ENCODE measurements at places on chromosomes 1 and 21.

- no peak for DNase-seq
These were observed 10.1 kb downstream of the SFT2D2 start for GRCh38 chr1:168235937-168236336.

DNA sequence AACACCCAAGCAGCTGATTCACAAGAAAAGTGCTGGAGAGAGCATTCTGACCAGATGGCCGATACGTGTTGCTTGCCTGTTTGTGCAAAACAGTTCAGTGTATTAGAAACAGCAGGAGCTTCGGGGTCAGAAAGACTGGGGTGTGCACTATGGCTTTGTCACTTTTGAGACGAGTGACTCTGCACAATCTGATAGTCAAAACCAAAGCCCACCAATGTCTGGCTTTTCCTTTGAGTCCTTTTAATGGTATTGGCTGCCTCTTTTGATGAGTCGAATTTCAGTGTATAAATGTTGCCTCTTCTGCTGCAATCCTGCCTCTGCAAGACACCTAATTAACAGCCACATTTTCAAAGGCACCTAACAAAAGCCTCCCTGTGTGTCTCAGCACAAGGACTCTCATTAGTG is 444.6 kb downstream of the AJAP1 start:
- DNase-seq: peak; percentile 52

DNA sequence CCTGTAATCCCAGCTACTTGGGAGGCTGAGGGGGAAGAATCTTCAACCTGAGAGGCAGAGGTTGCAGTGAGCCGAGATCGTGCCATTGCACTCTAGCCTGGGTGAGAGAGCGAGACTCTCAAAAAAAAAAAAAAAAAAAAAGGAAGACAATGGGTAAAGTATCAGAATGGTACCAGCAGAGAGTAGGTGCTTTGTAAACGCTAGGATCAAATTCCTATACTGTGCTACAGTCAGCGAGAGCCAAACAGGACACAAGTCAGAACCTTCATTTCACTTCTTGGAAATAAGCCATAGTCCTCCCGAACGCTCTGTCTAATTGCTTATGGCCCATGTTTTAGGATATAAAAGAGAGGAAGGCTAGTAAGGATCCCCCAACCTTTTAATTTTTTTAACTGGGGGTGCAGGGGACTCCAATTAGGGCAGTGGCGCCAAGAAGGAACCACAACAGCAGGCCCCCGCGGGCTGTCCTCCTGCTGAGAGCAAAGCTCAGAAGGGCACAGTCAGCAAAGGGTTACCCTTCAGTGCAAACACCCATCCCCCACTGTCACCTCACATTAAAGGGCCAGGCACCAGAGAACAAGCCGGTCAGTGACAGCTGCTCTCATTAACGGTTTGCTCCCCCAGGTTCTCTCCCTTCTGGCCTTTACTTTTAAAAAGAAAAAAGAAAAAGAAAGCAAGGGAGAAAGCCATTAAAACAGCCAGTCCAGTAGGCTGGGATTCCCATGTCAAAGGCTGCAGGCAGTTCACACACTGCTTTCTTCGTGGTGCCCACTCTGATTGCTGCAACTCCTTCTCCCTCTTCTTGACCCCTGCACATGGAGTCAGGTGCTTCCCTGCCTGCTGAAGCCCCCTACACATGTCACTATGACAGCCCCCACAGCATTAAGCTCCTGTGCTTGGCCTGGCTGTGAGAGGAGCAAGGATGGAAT is 69.4 kb downstream of the PLPP3 start:
- no peak for DNase-seq

DNA sequence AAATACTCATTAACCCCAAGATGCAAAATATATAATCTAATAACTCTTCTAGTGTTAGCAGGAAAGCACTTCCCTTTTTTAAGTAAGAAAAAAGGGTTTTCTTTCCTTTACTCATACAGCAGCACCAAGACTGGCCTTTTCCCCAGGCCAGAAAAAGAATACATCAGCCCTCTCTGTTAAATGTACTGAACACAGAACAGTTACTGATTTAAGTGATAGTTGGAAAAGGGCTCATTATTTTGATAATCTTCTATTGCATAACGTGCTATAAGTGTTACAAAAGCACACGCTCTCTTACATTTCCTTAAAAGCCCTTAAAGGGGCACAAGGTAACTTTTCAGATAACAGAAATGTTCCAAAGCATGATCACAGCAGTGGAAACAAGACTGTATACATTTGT is 142.9 kb downstream of the TIAM1 start:
- DNase-seq: no peak

- peak; percentile 72 for DNase-seq
These were observed at the start of gene FHL3 for GRCh38 chr1:38005195-38006007. Gene FHL3, minus strand, starts transcription at chr1:38005514. Its CDS starts 6,102 bp downstream, at chr1:37999412.

GRCh38 chr1:904310-904950 is 19.3 kb upstream of the SAMD11 start:
- peak; percentile 76 for DNase-seq

- no peak for DNase-seq
These were observed 43.2 kb upstream of the ACTRT2 start for GRCh38 chr1:2977886-2978611.

GRCh38 chr1:2847086-2847985 is 45.8 kb upstream of the TTC34 start:
- DNase-seq: no peak

- no peak for DNase-seq
These were observed 432.7 kb downstream of the SMYD3 start for GRCh38 chr1:246074421-246074820.

DNA sequence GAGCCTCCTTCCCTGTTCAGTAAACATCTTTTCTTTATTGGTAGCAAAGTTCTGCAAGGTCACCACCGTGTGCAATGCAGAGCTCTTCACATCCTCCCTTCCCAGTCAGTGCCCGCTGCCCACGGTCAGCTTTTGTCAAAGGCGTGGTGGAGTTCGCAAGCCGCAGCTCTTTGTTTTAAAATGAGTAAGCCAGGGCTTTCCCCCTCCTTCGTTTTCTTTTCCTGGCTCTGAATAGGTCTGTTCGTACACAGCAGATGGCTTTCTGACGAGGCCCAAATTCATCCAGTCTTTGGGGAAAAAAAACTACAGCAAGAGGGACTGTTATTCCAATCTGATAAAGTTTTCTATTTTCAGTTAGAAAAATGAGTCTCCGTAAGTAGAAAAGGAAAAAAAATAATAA is 153.2 kb downstream of the LRIG2 start:
- DNase-seq: no peak

- DNase-seq: no peak
These were observed 182.9 kb upstream of the NFIA start for GRCh38 chr1:60899464-60899863.

DNA sequence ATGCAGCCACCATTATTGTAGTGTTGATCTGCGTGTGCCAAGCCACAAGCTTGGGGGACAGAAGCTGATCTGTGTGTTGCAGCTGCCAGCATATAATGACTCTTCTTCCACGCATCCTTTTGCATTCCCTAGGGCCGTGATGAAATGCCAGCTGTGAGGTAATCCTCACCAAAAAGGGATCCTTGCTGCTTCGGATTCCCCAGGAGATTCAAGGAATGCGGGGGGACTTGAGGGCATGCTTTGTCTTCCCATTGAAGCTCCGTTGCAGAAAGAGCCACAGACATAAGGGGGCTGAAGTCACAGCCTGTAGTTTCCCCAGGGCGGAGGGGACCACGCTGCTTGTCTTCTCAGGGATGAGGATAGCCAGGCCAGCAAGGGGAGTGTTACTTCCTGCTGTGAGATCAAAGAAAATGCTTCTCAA is 281.6 kb upstream of the FMN2 start:
- DNase-seq: no peak

GRCh38 chr1:66916320-66916719 is 8.3 kb downstream of the DNAI4 start:
- DNase-seq: no peak

DNA sequence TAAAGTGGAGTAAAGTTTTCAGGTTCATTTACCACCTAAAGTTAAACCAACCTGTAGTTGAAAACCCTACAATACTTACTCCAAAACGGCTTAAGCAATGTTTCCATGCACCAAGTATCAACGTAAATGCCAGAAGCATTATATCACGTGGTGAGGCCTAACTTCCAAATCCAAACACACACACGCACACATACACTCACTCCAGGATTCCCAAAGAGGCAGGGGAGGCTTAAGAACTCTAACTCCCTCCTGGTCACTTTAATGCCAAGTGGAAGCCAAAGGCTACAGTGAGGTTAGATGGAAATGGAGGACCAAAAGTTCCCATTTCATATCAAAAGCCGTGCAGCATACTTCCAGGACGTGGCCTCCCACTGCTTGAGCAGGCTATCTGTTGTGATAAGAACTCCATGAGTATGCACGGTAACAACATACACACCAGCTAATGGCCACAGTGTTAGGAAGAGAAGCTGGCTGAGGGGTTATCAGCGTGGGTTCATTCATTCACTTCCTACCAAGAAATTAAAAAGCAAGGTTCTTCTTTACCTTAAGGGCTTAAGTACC is 224.1 kb downstream of the SLC45A1 start:
- no peak for DNase-seq

DNA sequence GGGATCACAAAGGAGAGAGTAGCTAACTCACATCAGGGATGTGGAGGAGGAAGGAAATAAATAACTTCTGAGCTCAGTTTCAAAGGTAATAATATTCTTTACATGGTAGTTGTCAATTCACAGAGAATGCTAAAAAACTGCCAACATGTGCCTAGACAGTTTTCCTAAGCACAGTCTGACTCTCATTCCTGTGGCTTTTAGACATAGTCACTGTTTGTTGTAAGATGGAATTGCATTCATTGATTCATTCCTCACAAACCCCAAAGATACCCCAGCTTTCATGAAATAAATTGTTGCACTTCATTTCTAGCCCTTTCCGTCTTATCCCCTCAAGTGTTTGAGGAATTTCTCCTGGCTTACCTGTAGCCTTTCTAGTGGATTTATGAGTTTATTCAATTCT is 263.9 kb downstream of the NTNG1 start:
- no peak for DNase-seq

GRCh38 chr1:181344091-181344490 is 139.2 kb upstream of the CACNA1E start:
- no peak for DNase-seq

- no peak for DNase-seq
These were observed 30.4 kb downstream of the WNT9A start for GRCh38 chr1:227917081-227917950.

DNA sequence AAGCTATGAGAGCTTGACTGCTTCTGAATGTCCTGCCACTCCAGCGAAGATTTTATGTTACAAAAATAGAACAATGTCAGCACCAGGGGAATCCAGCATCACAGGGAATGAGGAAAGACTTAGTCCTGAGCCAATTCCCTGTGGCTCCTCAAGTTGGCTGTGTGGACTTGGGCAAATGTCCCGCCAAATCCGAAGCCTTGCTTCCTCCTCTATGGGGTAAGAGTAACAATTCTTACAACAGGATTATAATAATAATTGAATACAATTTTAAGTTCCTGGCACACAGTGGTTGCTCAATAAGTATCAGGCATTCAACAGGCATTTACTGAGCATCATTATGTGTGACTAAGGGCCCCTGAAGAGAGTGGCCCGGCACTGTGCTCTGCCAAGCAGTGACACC is 44.4 kb downstream of the STPG1 start:
- DNase-seq: no peak

DNA sequence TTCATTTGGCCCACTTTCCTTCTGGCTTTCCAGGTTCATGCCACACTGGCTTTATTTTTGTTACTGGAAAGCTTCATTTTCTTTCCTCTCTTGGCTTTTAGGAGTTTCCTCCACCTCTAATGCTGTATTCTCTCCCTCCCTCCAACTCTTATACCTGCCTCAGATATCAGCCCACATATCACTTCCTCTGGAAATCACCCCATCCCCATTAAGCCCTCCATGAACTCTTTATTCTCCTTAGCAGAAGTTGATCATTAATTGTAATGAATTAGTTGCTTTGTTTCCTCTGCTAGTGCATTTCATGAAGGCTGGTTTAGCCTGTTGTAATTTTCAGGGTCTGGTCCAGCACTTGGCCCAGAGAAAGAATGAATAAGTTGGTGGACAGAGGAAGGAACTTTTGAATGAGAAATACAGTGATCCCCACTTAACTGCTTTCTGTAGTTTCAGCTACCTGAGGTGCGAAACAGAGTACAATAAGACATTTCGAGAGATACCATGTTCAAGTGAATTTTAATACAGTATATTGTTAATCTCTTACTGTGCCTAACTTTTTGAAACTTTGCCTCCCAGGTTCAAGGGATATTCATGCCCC is 1.7 kb downstream of the SOAT1 start:
- no peak for DNase-seq
